ENCODE measurements at places on chromosomes 6 and 20. TPM values are rescaled to one million over a fixed set of nuclear protein-coding genes. Genes with fewer than 3 reads are reported as not detected.

Gene TMEM217
- 2.1 TPM for polyA plus RNA-seq

DNA sequence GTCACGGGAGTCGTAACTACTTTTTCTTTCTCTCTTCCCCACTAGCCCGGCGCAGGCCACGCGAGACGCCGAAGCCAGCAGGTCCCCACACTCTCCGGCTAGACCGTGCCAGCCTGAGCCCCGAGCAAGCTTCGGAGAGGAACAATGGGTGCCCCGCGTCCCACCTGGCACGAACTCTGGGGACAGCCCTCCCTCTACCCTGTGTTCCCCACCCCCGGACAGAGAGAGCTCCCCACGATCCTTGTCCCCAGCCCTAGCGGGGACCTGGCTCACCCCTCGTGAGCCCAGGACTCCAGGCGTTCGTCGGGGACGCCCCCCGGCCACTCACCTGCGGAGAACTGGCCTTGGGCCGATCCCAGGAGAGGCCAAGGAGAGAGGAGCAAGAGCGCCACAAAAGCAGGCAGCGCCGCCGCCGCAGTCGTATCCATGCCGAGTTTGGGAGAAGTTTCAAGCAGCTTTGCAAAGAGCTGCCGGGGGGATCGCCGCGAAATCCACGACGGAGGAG, 416 bp downstream of the PTPRK start:
- DNase-seq = no peak

Gene DDO
- polyA plus RNA-seq = not detected

GRCh38 chr6:9346923-9347322, 911.6 kb upstream of the SLC35B3 start:
- no peak for DNase-seq

Gene MCCD1
- polyA plus RNA-seq = 1.3 TPM

- DNase-seq = no peak
Observed at GRCh38 chr6:144847916-144848315, 562.8 kb downstream of the UTRN start.

DNA sequence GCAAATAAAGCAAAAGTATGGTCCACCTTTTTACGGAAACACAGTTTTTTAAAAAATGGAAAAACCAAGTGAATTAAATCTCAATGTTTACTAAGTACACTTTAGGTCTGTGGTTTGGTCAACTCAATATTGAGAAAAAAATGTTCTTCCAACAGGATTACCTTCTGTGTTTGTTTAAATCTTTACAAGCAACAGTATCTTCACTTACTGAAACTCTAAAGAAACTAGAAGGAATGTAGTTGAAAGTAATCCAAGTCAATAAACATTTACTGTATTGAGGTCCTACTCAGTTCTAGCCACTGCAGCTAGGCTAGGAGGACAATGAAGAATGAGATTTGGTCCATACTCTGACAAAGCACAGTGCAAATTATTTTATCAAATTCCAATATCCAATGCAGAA, 80.1 kb downstream of the ASCC3 start:
- DNase-seq = no peak

- no peak for DNase-seq
Observed at GRCh38 chr20:50385733-50386640, 124.2 kb upstream of the PTPN1 start.

- DNase-seq = no peak
Observed at GRCh38 chr20:63679799-63680305, 16.6 kb upstream of the TNFRSF6B start.

GRCh38 chr6:109187399-109188114, 92.2 kb downstream of the CEP57L1 start:
- DNase-seq = peak; percentile 73

GRCh38 chr6:6788394-6789032, 200.0 kb downstream of the LY86 start:
- no peak for DNase-seq

DNA sequence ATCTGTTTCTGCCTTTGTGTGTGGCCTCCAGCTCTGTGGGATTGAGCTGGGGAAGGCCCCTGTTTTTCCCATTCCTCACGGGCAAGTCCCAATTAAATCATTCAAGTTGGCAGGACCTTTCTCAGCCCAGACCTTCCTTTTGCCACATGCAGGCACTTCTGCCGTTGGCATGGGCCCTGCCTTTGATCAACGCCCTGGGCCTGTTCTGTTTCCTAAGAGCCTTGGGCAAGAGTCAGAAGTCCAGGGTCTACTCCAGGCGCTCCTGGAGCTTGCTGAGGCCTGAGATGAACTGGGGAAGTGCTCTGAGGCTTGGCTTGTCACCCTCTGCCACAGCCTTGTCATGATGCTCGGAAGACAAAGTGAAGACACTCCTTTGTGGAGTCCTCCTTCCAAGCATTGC, 7.1 kb downstream of the IP6K3 start:
- no peak for DNase-seq

- DNase-seq = peak; percentile 84
Observed at GRCh38 chr20:23049201-23050075, at the start of gene THBD. TSS of gene THBD (minus strand) at chr20:23049672. CDS start at chr20:23049504, 168 bp downstream.

Gene GLP1R
- not detected for polyA plus RNA-seq

Gene TRIM15
- 1.2 TPM for polyA plus RNA-seq

DNA sequence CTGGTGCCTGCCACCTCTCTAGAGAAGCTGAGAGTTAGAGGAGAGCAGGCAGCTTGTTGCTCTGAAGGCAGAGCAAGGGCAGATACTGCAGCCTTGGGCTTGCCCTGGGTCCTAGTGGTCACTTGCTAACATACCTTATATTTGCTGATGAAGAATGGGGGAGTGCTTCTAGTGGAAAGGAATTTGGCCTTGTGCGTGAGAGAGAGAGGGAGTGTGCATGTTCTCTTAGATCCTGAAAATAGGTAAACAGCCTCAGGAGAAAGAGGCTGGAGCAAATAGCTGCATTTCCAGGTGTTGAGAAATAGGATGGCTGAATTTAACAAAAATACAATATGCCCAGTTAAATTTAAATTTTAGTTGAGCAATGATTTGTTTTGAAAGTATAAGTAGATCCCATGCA, 724.5 kb upstream of the FLRT3 start:
- peak; percentile 49 for DNase-seq

DNA sequence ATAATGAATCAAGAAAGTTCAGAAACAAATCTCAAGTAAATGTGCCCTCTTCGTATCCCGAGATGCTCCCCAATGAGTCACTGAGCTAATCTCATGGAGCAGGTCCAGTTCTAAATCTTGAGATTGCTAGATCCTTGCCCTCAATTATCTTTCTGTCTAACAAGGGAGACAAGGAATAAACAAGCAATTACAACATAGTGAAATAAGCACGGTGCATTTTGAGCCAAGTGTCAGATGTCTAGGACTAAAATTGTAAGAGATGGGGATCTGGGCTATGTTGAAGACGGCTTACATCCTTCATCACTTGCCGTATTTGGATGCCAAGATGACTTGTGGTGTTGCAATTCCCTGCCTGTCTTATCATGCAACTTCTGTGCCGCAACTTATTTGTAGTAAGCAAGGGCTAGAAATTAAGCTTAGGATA, 56.5 kb upstream of the ADGRF1 start:
- DNase-seq = peak; percentile 73

- DNase-seq = peak; percentile 38
Observed at GRCh38 chr6:29631209-29631810, 1.7 kb downstream of the GABBR1 start.

DNA sequence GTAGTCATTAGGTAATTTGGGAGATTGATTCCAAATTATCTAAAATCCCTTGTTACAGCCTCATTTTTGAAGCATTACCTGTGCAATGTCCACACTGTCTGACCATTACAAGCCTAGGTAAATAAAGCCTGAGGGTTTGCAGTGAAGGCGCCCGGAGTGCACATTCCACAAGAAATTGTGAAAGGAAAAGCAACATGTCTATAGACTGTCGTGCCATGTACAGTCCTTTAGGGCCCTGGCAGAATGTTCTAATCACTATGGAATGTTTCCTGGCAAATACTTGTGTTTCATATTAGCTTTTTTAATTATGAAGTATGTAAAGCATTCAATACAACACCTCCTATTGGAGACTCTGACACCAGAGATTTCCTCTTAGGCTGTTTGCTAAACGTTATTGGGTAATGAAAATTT, 28.9 kb downstream of the PREP start:
- peak; percentile 73 for DNase-seq

Gene TRIM31
- 5.0 TPM for polyA plus RNA-seq

DNA sequence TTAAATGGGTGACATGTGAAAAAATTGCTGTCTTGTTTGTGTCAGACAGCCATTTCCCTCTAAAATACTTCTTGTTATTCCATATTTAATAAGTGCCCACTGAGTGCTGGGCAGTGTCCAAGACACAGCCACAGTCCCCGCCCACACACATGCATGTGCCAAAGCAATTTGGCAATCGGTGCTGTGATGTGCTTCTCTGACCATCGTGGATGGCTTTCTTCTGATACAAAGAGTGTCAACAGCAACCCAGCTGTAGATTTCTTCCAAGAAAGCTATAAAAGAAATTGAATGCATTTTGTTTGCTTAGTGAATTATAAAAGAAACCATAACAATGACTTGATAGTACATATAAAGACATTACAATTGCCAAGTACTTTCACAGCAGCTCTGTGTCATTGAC, 140.5 kb upstream of the ATXN1 start:
- no peak for DNase-seq

Gene HCRTR2
- polyA plus RNA-seq = 0.35 TPM

Gene POM121L2
- polyA plus RNA-seq = not detected

GRCh38 chr6:109441069-109441816, 719 bp downstream of the SMPD2 start:
- peak; percentile 84 for DNase-seq

- DNase-seq = no peak
Observed at GRCh38 chr20:460180-460579, 2.2 kb downstream of the TBC1D20 start.

DNA sequence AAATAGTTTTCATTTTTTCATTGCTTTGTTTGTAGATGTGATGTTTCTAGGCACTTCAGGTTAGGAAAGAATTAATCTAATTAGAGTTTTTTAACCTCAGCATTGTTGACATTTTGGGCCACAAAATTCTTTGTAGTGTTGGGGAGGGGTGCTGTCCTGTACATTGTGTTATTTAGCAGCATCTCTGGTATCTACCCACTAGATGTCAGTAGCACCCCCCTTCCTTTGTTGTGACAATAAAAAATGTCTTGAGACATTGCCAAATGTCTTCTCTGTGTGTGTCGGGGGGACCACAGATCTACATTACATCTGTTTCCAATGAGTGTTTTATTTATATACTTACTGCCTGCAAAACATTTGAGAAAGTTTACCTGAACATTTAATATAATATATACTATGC, 45.6 kb downstream of the EYA4 start:
- peak; percentile 17 for DNase-seq

DNA sequence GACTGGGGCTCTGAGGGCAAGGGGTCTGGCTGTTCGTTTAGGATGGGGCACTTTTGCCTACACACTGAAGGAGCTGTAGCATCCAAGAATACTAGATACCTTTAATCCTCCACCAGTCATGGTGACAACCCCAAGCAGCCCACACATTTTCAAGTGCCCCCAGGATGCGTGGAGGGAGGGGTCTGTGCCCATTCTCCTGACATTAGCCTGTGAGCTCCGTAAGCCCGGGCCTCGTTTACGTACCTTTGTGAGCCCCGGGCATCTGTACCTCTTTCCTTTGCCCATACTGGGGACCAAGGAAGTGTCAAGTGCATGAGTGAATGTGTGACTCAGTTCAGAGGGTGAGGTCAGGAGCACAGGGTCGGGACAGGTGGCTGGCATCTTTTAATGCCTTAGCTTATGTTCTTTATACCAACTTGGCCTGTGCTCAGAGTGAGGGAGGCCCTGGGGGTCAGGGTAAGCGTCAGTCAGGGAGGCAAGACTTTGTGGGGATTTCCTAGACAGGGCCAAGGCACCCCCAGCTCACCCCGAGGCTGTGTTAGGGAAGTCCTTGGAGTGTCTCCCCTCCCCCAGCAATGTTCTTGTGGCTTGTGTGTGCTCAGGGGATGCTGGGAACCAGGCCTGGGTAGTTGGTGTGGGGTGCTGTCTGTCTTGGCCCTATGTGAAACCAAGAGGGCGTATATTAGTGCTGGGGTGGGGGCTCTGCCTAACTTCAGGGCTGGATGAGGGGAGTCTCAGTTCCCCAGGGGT, 12.9 kb downstream of the VEGFA start:
- DNase-seq = no peak

DNA sequence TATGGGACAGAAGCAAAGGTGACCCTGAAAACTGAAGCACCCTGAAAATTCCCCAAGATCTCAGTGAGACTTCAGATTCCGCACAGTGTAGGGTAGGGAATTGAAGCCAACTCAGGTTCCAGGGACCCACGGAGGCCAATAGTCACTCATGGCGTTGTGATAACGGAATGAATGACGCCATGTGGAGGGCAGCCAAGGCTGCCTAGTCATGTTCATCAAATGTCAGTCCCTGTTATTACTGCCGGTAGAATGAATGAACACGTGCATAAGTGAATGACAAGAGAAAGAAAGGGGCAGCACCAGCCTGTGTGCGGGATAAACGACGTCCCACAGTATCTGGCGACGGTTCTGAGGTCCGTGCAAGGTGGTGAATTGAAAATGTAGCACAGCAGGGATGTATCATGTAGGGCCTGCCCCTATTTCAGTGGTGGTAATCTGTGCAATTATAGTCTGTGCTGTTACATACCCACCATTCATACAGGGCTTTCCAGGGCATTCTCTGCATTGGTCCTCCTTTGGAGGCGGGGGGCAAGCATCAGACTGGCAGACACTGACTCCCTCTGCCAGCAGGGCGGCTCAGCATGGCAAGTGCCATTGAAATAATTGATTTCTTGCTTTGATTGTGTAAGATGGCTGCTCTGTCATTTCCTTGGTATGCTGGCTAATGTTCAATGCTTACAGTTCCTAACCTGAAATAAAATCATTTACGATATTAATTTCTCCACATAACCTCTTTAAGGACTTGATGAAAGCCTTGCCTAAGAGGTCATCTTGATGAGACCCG, 386.9 kb downstream of the CDH4 start:
- DNase-seq = no peak

GRCh38 chr6:83885984-83886383, 26.5 kb downstream of the CYB5R4 start:
- DNase-seq = no peak

Gene FUT9
- 0.24 TPM for polyA plus RNA-seq

DNA sequence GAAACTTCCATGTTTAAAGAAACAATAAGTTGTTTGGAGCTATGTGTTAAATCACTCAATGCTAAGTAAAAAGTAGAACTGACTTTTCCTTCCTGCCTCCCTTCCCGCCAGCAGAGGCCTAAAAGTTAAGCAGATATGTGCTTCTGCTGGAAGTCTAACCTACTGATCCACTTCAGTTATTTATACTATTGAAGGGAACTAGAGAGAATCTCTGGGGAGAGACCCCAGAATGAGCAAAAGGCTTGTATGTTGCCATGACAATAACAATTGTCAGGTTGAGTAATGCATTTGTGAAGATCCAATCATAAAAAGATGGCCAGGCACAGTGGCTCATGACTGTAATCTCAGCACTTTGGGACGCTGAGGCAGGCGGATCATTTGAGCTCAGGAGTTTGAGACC, 24.7 kb downstream of the MGME1 start:
- DNase-seq = no peak

DNA sequence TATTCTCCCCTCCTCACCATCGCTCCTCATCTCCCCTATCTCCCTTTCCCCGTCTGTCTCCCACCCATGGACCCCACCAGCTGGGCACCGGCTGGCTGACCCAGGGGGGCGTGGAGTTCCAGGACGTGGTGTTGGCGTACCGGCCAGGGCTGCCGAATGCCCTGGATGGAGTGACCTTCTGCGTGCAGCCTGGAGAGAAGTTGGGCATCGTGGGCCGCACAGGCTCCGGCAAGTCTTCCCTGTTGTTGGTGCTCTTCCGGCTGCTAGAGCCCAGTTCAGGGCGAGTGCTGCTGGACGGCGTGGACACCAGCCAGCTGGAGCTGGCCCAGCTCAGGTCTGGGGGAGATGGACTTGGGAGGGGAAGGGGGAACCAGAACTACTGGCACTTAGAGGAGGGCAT, 7.7 kb downstream of the DLK2 start:
- DNase-seq = no peak

Gene C20orf141
- polyA plus RNA-seq = 0.68 TPM

All from hepatocyte (in vitro differentiated cells).